Stimulated activated CD4-positive, alpha-beta T cell treated with anti-CD3 and anti-CD28 coated beads, Interleukin-4, amount 100 ng/mL, for 24 hours (primary cell): ENCODE measurements at places on chromosomes 7 and 10.

- no peak for DNase-seq
These were observed 121.2 kb downstream of the WDFY4 start for GRCh38 chr10:48805848-48806247.

- peak; percentile 81 for DNase-seq
These were observed 59.1 kb downstream of the ZNF365 start for GRCh38 chr10:62433181-62433692.

DNA sequence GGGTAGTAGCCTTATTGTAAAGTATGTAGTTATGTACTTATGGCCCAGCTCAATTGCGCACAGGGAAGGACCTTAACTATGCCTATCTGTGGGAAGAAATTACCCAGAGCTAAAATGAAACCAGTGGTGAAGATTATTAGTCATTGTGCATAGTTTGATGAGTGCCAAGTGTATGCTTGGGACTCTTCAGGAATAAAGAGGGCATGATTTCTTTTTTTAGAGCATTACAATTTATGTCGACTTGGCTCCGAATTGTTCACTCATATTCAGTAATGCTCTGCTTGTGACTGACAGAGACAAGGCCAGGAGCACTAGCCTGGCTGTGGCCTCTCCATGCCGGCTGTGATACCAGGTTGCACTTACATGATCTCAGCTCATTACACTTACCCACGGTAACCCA lies 269.5 kb downstream of the TRIL start:
- DNase-seq: no peak

DNA sequence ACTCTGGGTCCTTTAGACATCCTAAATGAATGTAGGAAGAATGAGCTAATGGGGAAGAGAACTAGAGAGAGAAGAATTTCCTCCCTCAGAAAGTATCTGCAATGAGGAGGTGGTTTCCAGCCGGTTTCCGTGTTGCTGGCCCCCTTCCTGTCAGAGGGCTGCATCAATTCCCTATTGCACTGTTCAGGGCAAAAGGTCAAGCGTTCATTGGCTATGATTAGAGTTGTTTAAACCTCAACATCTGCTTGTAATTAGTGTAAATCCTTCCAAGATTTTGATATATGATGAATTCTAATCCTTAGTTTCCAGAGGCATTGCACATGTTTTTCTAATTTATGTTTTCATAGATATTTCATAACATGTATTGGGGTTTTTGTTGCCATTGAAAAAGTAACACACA lies 107.3 kb upstream of the SGCE start:
- DNase-seq: no peak

DNA sequence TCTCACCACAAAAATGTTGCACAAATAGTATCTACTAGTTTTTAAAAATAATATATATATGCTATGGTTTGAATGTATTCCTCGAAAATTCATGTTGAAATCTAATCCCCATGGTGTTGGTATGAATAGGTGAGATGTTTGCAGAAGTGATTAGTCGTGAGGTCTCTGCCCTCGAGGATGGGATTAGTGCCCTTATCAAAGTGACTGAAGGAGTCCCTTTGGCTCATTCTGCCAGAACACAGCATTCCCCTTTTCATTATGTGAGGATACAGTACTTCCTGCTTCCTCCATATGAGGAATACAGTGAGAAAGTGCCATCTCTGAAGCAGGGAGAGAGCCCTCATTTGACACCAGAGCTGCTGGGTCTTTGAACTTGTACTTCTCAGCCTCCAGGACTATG lies 777.5 kb upstream of the LRRTM3 start:
- DNase-seq: no peak

DNA sequence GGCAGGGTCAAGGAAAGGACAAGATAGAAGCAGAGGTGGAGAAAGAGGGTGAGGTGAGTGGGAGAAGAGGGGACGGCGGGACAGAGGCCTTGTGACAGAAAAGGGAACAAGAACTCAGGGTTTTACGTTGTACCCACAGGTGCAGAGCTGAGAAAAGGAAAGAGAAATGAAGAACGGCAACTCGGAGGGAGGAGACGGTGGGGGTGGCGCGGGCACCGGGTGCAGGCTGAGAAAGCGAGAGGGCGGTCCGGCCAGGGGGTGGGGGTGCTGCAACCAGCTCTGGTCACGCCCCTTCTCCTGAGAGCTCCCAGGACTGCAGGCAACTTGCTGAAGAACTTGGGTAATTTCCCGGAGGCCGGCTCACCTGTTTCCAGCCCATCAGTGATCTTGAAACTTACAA lies 65.3 kb downstream of the CARD11 start:
- peak; percentile 89 for DNase-seq

GRCh38 chr10:10661176-10661575 lies 356.5 kb upstream of the CELF2 start:
- no peak for DNase-seq

GRCh38 chr7:99976626-99977025 lies 795 bp upstream of the AZGP1 start:
- DNase-seq: no peak

- DNase-seq: peak; percentile 71
These were observed 6.0 kb upstream of the TMED4 start for GRCh38 chr7:44587843-44588711.

DNA sequence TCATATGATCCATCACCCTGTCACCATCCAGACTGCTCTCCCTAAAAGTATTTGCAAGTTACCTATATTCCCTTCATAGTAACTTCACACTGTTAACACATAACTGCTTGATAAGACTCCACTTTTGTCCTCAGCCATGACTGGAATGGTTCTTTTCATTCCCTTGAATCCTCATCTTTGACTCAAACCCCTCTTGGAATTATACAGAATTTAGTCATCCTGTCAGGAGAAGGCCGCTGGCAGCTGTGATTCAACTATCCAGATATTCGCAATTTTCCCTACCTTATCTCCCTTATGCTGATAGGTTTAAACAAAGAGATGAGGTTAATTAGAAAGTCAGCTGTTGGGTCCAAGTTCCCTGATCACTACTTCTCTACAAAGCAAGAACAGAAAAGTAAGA lies 143.0 kb upstream of the HPS1 start:
- no peak for DNase-seq

GRCh38 chr7:80488406-80488805 lies 23.5 kb downstream of the GNAT3 start:
- no peak for DNase-seq

DNA sequence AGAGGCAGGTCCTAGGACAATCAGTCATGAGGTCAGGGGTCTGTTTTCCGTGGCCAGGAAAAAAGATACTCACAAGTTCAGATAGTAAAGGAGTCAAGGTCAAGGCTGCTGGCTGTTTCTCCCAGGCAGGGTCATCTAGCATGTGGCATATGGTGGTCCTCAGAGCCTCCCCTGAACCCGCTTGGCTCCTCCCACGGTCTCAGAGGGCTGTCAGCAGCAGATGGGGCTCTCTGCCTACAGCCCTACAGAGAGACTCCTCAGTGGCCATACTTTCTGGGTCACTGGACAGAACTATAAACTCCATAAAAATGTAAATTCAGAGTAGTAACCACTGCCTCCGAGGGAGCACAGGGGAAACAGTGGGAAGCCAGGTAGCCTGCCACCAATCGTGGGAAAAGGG lies 11.3 kb upstream of the DRGX start:
- DNase-seq: no peak

- no peak for DNase-seq
These were observed 40.5 kb upstream of the HERPUD2 start for GRCh38 chr7:35735396-35735795.

- DNase-seq: no peak
These were observed 1042.0 kb downstream of the GRM8 start for GRCh38 chr7:126210707-126211106.

- DNase-seq: peak; percentile 47
These were observed 9.3 kb upstream of the TMEM270 start for GRCh38 chr7:73851410-73852338.

- DNase-seq: peak; percentile 32
These were observed 5.8 kb upstream of the GGCT start for GRCh38 chr7:30510124-30511075.

DNA sequence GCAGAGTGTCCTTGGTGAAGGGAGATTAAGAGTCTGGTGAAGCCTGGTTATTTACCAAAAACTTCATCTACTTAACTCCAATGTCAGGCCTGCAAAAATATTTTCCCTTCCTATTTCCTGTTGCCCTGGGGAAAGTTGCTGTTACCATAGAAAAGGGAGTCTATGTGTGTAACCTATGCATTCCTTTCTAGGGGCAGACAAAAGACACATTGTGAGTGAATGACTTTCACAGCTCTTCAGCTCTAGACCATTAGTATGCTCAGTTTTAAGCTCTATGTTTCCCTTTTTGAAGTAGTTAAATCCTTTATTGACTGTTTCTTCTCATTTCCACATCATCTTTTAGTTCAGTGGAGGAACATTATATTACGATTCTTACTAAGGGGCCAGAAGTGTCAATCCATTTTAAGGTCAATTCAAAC lies 45.6 kb upstream of the SGCE start:
- no peak for DNase-seq
